T-helper 17 cell (primary cell): ENCODE measurements at places on chromosomes 7 and 10.

DNA sequence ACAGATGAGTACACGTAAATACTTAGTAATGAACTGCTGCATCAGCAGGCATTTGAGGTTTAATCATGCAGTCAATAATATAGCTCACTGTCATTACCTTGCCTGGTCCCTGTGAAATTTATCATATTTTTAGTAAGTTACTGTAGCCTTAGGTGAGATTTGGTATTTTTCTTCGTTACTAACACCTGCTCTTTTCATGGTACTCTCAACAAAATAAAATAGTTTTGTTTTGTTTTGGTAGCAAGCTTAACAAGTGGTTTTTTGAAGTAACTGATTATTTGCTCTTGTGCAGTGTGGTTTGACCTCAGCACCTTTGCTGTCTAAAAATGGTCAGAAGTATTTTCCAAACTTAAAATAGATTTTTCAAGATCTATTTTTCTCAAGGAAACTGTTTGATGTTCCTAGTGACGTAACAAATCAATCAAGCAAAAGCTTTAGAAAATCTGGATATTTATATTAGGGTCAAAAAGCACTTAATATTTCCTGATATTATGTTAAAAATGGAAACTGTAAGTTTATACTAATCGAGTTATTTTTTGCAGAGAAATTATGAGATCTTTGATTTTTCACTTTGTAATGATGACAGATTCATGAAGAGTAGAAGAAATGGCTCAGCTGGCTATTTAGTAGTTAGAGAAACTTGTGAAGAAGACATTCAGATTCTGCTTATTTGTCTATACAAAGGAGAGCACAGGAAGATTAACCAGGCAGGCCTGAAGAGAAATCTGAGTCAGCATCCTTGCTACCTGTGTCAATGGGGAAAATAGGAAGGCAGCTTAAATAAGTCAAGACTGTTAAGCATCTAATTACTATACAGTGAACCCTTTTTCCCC, 21.0 kb upstream of the RPA3 start:
- no peak for DNase-seq

GRCh38 chr7:71165708-71166107, 33.8 kb downstream of the GALNT17 start:
- DNase-seq: no peak

- DNase-seq: no peak
Observed at GRCh38 chr7:42972699-42973500, 40.7 kb downstream of the MRPL32 start.

- no peak for DNase-seq
Observed at GRCh38 chr7:77450054-77450453, 33.9 kb upstream of the GSAP start.

- no peak for DNase-seq
Observed at GRCh38 chr7:18993933-18994668, 123.3 kb downstream of the TWIST1 start.

DNA sequence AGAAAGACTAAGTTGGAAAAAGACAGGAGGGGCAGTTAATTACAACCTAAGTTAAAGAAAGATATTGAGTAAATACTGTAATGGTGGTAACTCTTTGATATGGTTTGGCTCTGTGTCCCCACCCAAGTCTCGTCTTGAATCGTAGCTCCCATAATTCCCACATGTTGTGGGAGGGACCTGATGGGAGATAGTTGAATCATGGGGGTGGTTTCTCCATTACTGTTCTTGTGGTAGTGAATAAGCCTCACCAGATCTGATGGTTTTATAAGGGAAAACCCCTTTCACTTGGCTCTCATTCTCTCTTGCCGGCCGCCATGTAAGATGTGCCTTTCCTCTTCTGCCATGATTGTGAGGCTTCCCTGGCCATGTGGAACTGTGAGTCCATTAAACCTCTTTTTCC, 143.8 kb downstream of the GRK5 start:
- DNase-seq: no peak

- DNase-seq: no peak
Observed at GRCh38 chr10:51000164-51000563, 74.1 kb upstream of the PRKG1 start.

- DNase-seq: no peak
Observed at GRCh38 chr7:36191292-36191920, 38.4 kb downstream of the EEPD1 start.

DNA sequence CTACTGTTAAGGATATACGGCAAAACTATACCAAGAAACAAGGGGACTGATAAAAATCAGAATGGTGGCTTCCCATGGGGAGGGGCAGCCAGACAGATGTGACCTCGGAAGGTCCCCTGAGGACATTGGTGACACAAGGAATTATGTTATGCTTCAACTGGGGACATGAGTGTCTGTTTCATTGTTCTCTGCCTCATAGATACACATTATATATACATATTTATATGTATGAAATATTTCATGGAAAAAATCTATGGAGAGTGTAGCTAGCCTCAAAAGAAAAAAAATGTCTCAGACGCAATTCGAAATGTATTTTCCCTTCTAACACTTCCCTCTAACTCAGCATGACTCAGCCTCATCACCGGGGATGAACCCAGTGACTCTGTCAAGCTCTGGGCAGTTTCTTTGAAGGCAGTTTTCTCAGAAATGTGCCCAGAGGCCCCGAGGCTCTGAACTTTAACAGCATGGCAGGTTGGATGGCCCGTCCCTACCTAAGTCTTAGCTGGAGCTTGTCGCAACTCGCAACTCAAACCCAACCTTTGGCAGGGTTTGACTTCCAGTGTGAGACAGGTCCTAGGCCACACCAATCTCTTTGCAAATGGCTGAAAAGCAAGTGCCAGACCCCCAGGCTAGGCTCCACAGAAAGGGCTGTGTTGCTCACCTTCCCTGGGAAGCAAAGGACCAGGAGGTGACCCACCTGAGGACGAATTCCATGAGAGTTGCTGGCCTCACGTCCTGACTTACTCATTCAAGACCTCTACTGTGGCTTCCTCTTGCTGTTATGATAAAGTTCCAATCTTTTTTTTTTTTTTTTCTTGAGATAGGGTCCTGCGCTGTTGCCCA, 86.9 kb downstream of the CARD11 start:
- DNase-seq: no peak

DNA sequence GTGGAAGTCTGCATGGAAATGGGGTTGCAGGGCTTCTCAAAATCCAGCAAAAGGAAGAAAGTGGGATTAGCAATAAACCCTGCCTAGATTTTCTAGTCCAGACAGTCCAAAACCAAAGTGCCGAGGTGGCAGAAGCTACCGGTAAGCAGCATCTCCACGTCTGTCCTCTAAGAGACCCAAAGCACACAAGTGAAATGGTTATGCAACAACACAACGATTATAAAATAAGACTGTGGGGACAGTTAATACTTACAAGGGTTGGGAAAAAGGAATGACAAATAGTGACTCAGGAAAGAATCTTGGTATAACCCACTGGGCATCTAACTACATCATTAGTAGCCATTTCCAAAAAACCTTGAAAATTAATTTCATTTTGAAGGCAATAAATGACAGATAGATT, 24.7 kb downstream of the CREB3L2 start:
- no peak for DNase-seq

DNA sequence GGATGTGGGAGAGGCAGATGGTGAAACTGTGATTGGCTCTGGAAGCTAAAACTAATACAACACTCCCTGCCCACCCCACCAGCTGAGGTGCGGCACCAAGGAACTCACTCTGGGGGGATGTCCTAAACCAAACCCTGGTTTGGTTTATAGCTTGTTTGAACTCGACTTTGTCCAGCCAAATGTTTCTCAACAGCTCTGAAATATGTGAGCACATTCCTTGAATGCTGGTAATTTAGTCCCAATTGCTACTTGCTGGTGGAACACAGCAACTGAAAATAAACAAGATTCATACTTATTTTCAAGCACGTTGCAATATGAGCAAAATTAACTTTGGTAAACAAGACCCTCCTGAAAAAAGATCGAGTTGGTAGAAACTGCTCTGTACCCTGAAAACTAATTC, 39.7 kb upstream of the CARD11 start:
- DNase-seq: no peak

DNA sequence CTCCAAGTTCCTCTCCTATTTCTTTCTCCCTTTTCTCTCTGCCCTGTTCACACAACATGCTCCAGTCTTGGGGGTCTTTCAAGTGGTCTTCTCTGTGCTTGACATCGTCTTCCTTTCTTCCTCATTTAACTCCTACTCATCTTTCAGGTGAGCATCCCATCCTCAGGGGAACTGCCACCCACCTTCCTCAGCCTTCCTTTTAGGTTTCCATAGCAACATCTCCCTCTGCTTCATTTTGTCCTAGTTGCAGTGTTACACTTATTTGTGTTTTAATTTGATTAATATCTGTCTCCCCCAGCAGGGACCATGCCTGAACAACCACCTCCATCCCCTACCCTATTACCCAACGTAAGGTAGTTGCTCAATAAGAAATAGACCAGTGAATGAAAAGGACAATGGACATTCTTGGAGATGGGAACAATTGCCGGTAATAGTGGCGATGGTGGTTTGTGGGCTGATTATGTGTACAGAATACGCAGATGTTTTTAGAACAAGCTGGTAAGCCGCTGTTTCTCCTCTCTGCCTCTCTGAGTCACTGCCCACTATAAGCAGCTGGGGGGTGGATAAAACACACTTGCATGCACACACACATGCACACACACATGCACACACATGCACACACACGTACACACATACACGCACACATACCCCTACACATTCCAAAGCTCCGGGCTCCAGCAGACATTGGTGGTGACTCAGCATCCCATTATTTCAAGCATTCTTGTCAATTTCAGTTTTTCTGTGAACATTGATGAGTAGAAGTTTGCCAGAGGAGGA, 251.6 kb downstream of the GATA3 start:
- no peak for DNase-seq

- no peak for DNase-seq
Observed at GRCh38 chr7:112112822-112113255, 93.4 kb downstream of the DOCK4 start.

- DNase-seq: no peak
Observed at GRCh38 chr10:47082055-47082784, 171.0 kb downstream of the PTPN20 start.

- DNase-seq: no peak
Observed at GRCh38 chr10:44388641-44389040, 3.7 kb upstream of the CXCL12 start.

DNA sequence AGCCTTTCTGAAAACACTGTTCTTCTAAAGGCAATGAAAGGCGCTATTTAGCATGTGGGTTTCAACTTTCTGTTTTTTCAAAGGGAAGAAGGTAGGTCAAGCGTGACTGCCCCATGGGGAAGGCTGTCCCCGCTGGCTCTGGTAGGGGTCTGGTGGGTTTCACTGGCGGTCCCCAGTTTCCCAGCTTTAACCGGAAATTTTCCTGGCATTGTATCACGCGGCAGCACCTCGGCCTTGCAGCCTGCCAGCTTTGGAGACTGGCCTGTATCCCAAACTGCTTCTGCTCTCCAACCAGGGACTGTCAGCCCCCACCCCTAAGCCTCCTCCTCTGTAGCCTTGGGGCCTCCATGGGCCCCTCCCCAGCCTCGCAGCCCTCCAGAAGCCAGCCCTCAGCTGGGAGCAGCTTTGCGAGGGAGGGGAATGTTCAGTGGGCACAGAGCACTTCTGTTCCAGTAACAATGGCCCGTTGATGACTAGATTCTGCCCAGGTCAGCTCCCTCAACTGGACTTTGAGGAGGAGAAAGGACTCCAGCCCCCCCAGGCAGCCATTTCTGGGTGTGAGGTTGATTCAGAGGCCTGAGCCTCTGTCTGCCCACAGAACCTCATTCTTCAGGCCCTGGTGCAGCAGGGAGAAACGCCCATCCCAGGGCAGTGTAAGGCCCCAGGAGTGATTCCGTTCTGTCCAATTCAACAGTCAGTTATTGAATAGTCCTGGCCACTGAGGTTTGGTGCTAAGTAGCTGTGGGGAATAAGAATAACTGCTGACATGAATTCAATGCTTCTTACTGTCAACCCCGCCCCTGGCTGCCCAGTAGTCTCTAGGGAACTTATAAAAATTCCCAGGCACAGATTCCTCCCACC, 17.1 kb downstream of the CHST3 start:
- no peak for DNase-seq

- no peak for DNase-seq
Observed at GRCh38 chr7:55314967-55315366, 50.2 kb upstream of the LANCL2 start.

- DNase-seq: no peak
Observed at GRCh38 chr7:116802746-116803152, 59.6 kb upstream of the CAPZA2 start.

- DNase-seq: no peak
Observed at GRCh38 chr7:70094831-70095230, 496.6 kb downstream of the AUTS2 start.

DNA sequence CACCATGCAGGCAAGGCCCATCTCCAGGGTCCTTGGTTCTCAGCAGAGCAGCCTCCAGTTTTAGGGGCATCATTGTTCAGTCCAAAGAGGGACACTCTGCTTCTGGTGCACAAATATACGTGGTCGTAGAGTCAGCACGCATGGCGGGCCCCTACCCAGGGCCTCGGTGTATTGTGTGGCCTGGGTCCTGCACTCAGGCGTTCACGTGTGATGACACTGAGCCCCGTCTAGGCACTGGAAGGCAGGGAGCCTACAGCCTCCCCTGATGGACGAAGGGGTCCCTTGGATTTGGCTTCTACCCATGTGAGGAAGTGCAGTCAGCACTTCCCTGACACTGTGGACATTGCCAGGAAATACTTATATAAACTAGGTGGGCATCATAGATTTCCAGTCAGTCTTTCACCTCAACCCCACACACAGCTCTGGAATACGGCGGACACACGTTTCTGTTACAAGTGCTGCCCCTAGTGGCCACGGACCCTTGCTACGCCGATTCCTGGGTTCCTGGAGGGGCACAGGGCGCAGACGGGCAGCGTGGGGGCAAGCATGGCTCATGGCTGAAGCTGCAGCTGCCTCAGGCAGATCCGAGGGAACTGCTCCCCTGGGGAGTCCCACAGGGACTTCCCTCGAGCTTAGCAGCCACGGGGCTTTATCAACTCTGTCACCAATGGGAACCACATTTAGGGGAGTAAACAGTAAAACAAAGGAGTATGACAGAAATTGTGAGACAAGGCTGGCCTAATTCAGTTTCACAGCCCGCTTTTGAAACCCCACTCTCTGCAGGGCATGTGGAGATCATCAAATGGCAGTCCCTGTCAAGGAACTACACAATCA, 25.4 kb downstream of the AIFM2 start:
- DNase-seq: no peak

GRCh38 chr10:11404901-11405300, 206.5 kb downstream of the USP6NL start:
- no peak for DNase-seq

DNA sequence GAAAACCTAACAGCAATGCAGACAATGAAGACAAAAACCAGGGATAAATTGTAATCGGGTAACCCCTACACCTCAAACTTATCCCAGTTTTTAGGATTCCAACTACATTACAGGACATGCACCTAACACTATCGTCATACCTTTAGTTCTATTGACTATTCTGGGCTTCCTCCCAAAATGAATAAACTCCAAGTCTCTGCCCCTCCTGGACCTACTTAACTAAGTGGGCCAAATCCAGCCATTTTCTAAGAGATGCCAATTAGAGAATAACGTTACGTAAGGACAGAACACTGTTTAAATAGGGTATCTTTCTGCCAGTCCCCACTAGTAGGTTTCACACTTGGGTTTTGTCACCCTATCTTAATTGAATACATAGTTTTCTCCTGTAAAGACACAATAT, 253.1 kb upstream of the MKLN1 start:
- DNase-seq: no peak
